ENCODE measurements at places on chromosomes 2 and 18.

DNA sequence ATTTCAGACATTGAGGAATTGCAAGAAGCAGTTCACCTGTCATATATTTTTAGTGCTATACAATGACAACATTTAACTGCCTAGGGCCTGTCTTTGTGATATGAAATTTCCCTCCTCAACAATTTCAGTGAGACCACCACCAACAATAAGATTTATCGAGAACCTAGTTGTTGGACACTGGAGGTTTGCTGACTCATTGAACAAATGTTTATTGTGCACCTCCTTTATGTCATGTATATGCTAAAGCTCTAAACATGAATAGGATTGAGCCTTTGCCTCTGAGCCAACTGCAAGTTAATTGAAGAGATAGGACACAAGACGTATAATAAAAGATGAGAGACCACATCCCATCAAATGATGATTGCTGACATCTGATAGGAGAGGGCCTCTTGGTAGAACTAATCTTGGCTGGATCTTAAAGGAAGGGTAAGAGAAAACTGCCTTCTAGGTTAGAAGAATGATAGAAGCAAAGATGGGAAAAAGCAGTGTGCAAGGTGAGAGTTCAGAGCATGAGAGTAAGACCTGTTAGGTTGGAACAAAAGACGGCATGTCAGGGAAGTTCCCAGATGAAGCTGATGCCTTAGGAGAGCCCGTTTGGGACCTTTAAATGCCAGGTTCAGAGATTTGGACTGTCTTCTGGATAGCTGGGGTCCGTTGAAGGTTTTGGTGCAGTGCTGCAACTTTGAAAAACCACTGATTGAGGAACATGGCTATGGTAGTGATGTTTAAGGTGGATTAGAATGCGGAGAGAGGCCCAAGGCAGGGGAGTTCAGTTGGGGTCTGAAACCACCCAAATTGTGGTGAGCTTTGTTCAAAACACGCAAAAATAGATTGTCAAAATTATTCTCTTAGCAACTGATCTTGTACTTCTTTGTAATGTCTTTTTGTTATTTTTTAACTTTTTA, 133.0 kb upstream of the EML6 start:
- DNase-seq = no peak

DNA sequence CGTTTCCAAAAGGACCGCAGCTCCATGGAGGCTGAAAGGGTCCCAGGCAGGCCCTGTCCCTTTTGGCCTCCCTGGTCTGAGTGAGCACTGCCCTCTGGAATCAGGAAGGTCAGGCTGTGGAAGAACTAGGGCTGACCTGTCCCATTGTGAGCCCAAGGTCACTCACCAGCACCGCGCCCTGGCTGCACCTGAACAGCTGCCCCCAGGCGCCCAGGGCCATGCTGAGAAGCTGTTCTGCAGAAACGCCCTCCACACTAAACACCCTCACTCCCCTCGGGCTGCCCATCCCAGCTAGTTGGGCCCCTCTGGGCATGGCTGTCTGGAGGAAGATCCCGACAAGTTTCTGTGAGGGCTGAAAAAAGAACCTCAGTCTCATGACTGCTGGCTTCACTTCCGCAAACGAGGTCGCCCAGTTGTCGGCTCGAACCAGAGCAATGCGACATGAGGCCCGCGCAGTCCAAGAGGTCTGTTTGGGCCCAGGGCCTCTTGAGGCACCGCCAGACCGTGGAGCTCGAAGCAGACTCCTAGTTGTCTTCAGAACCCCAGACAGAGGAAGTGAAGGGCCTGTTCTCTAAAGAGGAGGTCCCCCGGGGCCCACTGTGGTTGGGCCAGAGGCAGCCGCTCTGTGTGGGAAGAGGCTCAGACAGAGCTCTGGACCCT, 64.4 kb downstream of the INPP5D start:
- no peak for DNase-seq

DNA sequence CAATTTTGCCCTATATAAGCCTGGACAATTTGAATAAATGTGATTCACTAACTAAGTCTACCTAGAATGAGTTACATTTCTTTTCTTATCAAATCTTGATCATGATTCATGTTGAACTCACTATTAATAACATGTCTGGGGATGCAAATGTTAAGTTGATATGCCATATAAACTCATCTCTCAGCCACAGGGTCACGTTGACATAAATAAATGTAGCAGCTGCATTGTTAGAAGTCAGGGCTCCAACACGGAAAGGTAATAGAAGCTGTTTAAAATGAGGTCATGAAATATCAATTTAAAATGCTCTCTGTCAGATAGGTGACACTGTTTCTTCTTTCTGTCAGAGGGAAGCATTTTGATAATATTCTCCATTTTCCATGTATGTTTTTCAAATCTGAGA, 521.9 kb downstream of the CCDC85A start:
- no peak for DNase-seq

- DNase-seq = no peak
These were observed 10.9 kb downstream of the SH2D6 start for GRCh38 chr2:85429213-85429923.

- no peak for DNase-seq
These were observed 194.2 kb upstream of the PKDCC start for GRCh38 chr2:41853427-41854191.

DNA sequence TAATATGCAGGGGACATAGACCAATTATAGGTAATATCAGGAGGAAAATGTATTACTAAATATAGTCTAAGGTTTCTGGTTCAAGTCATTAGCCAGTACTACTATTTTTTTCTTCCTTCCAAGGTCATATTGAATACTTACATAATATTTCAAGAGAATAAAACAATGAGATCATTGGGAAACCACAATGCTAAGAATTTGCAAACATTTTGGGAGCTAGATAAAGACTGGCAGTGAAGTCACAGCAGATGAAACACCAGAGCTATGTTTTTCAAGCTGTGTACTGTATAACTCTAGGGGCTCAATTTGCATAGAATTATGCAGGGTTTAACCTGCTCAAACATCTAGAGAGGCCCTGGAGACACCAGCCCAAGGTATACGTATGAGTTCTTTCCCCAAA, 80.5 kb upstream of the KCNH7 start:
- DNase-seq = no peak

- DNase-seq = no peak
These were observed 86.7 kb downstream of the LONRF2 start for GRCh38 chr2:100235581-100235980.

GRCh38 chr2:58051445-58051844, 4.8 kb downstream of the VRK2 start:
- no peak for DNase-seq

DNA sequence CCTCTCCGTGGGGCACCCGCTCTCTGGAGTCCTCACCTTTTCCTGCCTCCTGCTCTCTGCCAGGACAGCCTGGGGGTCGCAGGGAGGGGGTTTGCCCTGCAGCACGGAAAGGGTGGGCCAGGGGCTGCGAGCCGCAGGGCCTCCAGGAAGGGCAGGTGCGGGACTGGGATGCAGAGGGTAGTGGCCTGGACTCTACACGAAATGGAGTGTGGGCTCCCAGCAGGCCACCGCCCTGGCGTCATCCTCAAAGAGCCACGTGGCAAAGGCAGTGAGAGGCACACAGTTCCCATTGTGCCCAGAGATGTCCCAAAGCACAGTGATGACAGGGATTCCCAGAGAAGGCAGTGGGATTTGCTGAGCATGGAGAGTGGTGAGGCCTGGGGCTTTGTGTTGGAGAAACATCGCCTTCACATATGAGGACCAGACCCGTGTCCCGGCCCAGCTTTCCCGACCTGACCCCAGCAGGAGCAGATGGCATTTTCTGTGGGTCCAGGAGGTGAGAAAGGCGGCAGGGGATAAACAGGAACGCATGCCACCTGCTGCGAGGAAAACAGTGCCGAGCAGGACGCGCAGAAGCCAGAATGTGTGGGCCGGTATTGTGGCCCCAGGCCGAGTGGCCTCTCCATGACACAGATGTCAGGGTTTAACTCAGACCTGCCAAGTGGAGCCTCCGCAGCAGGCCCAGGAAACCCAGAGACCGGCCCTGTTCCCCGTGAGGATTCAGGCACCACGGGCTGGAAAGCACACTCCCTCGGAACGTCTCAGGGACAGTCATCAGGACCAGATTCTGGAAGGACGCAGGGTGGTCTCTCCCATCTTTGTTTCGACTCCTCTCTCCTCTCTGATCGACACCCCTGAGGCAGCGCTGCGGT, 855.5 kb upstream of the SALL3 start:
- no peak for DNase-seq

GRCh38 chr2:50343150-50343830, 688.6 kb downstream of the NRXN1 start:
- DNase-seq = no peak

DNA sequence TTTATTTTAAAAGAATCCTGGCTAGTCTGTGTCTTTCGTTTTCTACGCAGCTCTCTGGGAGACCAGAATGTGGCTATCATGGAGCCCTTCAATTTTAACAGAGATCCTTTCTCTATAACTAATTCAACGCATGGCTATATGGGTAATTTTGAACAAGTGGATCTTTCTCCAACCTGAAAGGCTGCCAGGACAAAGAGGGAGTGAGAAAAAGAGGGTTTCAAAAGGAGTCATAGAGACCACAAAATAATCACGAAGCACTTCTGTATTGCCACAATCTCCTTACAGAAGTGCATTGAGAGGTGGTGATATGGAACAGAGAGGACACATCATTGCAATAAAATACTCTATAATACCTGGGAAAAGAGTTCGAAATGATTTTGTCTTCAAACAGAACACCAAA, 21.7 kb upstream of the CDH2 start:
- no peak for DNase-seq

DNA sequence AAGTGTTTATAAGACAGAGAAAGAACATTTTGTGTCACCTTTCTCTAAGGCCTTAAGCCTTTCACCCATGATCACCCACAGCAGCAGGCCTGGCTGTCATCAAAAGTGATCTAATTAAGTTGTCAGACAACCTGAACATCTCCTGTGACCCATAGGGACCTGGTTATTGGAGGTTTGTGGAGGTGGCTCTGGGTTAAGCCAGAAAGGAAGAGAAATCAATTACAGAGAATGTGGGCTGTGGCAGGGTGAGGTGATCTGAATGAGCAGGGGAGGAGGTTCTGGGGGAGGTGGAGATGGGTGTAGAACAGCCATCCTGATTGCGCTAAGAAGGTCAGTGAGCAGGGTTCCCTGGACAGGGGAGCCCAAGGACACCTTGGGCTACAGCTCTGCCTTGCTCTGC, 170.8 kb downstream of the FSHR start:
- no peak for DNase-seq

- DNase-seq = no peak
These were observed 392.5 kb downstream of the FIGN start for GRCh38 chr2:163343316-163343715.

DNA sequence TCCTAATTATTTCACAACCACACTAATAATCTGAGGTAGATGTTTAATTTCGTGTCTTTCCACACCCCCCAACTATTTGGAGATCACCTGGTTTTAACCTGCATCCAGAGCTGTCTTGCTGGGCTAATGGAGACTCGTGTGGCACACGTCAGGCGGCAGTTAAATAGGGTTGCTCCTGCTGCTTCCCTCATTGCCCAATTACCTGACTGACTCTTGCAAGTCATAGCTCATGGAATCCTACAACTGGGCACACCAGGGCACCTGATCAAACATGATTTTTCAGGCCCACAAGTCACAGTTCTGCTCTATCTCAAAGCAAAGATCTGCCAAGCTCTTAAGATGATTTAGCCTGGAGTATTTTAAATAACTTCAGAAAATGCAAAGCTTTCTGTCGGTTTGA, 1430.4 kb upstream of the ACVR2A start:
- no peak for DNase-seq

DNA sequence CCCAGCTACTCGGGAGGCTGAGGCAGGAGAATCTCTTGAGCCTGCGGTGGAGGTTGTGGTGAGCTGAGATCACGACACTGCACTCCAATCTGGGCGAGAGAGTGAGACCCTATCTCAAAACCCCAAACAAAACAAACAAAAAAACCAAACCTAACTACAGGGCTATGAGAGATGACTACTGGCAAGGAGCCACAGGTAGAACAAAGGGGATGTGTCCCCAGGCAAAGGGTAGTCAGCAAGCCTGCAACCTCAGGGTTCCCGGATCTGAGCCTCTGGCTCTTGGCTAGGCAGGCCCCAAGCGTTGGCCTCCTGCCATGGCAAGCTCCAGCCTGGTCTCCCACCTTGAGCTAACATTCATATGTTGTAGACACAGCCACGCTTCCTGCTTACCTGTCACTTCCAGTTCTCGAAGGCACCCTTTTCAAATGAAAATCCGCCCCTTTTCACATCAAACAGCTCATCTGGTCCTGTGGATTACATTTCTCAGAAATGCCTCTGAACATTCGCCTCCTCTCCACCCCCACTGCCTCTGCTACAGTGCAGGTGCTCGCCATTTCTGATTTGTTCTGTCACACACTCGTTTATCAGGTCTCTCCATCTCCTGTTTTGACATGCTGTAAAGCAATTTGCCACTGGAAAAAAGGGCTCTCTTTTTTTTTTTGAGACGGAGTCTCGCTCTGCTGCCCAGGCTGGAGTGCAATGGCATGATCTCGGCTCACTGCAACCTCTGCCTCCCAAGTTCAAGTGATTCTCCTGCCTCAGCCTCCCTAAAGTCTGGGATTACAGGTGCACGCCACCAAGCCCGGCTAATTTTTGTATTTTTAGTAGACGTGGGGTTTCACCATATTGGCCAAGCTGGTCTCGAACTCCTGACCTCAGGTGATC, 13.1 kb upstream of the ACTR3 start:
- no peak for DNase-seq

DNA sequence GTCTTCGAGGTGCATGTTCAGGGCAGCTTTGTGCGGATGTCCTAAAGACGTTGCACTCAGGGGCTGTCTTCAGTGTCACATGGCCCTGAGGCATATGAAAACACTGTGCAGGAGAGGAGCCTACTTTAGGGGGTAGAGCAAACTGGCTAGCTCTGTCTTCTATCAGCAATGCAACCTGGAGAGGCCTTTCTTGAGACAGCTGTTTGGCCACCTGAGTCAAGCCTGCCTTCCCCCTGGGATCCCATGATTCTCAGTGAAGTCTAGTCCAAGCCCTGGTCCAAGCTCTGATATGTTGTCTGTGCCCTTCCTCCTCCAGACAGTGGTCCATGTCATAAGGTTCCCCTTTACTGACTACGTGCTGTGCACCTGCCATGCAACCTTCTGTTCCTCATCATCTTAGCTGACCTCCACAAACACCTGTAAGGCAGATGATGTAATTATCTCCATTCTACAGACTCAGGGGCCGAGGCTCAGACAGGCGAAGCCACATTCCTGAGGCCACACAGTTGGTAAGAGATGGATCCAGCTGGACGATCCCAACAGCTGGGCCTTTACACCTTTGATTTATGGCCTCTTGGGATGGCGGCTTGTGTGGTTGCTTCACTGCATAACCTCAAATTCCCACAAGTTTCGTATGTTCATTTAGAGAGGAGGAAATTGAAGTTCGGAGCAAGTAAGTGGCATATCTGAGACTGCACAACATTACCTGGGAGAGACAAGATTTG, 109.9 kb downstream of the COPS8 start:
- no peak for DNase-seq

- no peak for DNase-seq
These were observed 381.7 kb downstream of the CDH19 start for GRCh38 chr18:66222174-66222573.

GRCh38 chr18:4236940-4237663, 218.0 kb downstream of the DLGAP1 start:
- DNase-seq = no peak

GRCh38 chr2:150495993-150496627, 8.6 kb upstream of the RND3 start:
- DNase-seq = no peak

GRCh38 chr2:48715956-48716355, 39.6 kb downstream of the LHCGR start:
- DNase-seq = no peak

- no peak for DNase-seq
These were observed 243.4 kb downstream of the LDLRAD4 start for GRCh38 chr18:13461936-13462335.

GRCh38 chr2:128753321-128753720, 434.7 kb upstream of the HS6ST1 start:
- no peak for DNase-seq
